Suppressor macrophage treated with lipopolysaccharide for 1 hour (primary cell): ENCODE measurements at places on chromosomes 7 and 10.
A peak's percentile ranks its signal among the peaks of the same experiment; 100 is the strongest.

DNA sequence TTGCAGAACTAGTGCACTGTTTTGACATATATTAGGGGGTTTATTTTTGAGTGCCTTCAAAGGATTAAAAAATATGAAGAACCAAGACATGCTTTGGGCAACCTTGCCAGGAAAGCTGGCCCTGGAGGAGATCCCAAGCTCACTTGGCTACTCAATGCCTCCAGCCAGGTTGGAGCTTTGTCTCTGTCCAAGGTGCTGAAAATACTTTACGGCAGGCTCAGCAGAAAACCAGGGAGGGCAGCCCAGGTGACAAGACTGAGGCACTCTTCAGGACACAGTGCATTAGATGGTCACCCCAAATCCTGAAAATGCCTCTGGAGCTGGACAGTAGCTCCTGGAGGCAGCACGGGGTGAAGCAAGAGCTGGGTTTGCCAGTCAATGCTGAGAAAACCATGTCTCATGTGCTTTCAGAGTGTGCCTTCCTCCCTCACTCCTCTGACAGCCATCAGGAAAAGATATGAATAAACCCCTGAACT is 5.8 kb upstream of the KCNH2 start:
- DNase-seq = peak; percentile 61

DNA sequence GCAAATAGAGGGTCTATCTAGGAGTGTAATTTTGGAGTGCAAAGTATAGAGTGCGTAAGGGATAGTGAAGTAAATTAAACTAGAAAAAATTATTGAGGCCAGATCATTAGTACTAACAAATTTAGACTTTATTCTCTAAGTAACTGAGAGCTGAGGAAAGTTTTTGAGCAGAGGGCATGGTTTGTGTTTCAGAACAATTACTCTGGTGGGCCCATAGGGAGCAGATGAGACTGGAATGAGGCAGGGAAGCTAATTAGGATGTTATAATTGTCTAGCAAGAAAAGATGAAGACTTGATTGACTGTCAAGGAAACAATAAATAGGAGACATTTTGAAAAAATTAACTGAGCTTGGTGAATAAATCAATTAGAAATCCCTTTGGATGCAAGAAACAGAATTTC is 37.8 kb upstream of the IMMP2L start:
- no peak for DNase-seq

DNA sequence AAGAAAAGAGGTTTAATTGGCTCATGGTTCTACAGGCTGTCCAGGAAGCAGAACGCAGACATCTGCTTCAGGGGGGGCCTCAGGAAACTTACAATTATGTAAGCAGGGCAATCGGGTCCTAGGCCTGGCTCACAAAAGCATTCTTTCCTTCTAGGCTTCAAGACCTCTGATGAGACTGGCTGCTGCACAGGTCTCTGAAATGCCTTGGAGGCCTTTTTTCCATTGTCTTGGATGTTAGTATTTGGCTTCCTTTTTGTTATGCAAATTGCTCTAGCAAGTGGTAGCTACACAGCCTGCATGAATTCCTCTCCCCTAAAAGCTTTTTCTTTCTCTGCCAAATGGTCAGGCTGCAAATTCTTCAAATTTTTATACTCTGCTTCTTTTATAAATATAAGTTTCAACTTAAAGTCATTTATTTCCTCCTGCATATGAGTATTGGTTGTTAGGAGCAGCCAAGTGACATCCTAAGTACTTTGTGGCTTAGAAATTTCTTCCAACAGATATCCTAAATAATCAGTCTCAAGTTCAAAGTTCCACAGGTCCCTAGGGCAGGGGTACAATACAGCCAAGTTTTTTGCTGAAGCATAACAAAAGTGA is 83.1 kb upstream of the SEMA3A start:
- DNase-seq = no peak

- peak; percentile 57 for DNase-seq
Observed at GRCh38 chr7:13989126-13989948, at the start of gene ETV1. ETV1 (minus strand) TSS chr7:13989666; CDS start chr7:13989052, 614 bp downstream.

DNA sequence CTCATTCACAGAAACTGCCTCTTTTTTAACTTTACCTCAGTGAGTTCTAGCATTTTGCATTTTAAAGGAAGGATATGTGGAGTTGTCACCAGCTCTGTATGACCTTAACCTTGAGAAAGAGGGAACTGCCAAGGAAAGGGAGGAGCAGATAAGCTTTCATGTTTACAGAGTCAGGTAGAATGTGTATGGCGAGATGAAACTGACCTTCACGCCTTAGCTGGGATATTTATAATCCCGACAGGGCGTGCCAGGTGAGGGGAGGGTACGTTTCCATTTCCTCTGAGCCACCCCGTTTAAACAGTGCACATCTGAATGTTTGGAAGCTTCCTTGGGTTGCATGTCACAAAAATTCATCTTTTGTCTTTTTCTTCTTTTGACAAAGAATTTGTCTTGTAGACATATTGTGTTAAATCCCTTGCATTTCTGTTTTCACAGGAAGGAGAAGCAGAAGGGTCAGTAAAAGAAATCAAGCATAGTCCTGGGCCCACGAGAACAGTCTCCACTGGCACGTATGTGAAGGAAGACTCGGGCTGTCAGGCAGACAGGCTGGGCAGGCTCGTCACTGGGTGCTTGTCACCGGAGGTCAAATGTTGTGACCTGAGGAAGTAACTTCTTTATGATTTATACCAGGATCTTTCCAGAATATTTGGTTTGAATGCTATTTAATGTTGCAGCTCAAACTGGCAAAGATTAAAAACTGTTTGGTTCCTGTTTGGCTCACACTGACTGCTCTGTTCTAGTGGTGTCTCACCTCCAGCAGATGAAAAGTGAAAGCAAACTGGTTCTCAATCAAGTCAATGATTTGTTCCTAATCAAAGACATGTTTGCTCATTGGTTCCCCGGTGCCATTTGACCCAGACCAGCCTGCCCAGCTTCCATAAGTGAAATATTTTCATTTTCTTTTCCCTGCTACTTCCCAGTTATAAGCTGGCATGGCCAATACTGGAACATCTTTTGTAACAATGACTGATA is 16.2 kb downstream of the OPTN start:
- no peak for DNase-seq

- no peak for DNase-seq
Observed at GRCh38 chr7:71145906-71146901, 14.3 kb downstream of the GALNT17 start.

DNA sequence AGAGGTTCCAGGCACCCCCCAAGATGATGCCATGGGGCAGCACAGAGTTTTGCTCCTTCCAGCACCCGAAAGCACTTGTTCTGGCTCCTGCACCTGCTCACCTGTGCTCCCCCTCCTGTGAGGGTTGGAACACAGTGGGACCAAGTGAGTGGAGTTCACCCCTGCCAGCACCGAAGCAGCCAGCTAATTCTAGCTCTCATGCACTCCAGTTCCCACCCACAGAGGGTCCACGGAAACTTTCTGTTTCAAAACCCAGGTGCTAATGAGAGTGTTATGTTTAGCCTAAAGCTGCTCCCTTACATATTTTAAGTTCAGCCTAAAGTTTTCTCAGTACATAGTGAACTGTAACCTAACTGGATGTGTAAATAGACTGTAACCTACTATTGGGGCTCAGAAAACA is 42.6 kb upstream of the SLC35G1 start:
- DNase-seq = no peak

DNA sequence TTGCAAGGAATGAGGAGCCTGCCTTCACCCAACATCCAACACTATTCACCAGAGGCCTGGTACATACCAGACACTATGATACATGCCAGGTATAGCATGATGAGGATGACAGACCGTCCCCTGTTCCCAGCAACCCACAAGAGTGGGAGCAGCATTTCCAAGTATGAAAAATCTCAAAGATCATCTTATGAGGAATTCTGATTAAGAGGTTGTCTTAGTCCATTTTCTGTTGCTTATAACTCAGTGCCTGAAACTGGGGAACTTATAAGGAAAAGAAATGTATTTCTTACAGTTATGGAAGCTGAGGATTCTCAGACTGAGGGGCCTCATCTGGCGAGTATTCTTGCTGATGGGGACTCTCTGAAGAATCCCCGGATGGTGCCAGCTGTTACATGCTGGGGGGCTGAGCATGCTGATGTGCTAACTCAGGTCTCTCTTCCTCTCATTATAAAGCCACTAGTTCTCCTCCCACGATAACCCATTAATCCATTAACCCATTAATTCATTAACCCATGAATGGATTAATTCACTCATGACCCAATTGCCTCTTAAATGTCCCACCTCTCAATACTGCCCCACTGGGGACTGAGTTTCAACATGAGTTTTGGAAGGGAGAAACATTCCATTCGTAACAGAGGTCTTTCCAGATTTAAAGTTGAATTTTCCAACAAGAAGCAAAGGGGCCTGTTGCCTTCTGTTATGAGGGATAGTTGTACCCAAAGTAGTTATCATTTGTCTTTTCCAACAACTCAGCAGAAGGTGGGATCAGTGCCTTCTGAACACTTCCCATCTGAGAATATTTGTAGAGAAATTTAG is 173.9 kb downstream of the HERPUD2 start:
- DNase-seq = no peak

- peak; percentile 68 for DNase-seq
Observed at GRCh38 chr7:27424749-27425148, 182.1 kb downstream of the EVX1 start.

- DNase-seq = peak; percentile 39
Observed at GRCh38 chr7:99459087-99459486, 6.9 kb downstream of the ATP5MF start.

GRCh38 chr7:131724776-131725345 is 168.4 kb upstream of the PODXL start:
- no peak for DNase-seq

GRCh38 chr7:55058314-55058713 is 39.5 kb downstream of the EGFR start:
- DNase-seq = no peak

DNA sequence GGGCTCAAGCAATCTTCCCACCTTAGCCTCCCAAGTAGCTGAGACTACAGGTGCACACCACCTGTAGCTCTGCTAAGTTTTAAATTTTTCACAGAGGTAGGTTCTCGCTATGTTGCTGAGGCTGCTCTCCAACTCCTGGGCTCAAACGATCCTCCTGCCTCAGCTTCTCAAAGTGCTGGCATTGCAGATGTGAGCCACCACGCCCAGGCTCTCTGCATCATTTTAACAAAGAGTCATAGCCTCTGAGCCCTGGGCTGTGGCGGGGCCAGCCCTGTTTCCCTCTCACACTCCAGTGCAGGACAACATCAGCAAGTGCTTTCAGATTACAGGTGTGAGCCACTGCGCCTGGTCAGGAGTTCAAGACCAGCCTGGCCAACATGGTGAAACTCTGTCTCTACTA is 102.5 kb downstream of the COL26A1 start:
- DNase-seq = no peak

- no peak for DNase-seq
Observed at GRCh38 chr7:42168512-42168911, 68.5 kb downstream of the GLI3 start.

GRCh38 chr7:98613601-98614425 is 3.3 kb upstream of the NPTX2 start:
- no peak for DNase-seq

- no peak for DNase-seq
Observed at GRCh38 chr10:14022052-14022451, 308.7 kb downstream of the FRMD4A start.

DNA sequence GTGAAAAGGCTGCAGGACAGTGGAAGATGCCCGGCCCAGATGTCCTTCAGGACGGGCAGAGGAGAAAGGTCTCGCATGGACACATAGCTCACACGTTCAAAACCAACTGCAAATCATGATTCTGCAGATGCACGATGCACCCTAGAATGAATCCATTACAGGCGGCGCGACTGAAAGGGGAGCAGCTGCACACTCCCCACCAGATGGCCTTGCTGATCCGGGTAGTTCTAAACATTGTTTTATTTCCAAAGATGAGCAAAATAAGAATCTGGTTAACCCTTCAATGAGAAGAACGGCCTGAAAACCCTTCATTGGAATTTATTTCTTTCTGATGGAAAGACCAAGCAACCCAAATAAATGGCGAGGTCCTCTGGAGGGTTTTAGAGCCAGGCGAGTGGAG is 33.8 kb downstream of the CHST15 start:
- no peak for DNase-seq

DNA sequence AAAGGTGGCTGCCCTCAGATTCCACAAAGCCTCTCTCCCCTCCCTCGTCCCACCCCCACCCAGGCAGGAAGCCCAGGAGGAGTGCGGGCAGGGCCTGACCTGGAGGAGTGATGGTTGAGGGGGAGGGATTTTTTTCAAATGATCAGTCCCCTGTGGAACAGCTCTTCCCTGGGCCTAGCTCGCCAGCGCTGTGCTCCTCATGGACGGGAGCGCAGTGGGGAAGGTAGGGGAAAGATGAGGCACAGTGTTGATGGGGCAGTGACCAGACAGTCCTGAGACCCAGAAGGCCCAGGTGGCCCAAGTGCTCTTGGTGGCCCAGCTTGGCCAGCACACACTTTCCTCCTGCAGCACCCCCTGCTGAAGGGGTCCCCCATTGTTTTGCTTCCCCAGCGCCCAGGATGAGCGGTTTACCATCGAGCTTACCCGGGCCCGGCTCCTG is 8.5 kb downstream of the SAP25 start:
- no peak for DNase-seq

DNA sequence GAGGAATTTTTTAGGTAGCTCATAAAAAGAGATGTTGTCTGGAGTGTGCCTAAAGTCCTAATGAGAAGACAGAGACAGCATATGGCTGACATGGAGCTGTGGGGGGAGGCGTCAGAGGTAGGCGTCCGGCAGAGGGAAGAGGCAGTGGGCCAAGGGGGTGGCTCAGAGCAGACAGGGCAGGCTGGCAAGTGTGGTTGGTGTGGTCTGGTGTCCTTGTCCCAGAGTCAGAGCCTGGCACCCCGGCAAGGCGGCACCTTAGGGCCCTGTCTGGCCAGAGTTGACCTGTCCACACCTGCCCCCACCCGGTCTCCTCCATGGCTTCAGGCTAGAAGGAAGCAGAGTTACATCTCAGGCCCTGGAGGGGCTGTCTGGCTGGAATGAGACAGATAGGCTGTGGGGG is 220.3 kb upstream of the ZNF32 start:
- no peak for DNase-seq

- no peak for DNase-seq
Observed at GRCh38 chr10:112052166-112052565, 131.4 kb downstream of the GPAM start.

DNA sequence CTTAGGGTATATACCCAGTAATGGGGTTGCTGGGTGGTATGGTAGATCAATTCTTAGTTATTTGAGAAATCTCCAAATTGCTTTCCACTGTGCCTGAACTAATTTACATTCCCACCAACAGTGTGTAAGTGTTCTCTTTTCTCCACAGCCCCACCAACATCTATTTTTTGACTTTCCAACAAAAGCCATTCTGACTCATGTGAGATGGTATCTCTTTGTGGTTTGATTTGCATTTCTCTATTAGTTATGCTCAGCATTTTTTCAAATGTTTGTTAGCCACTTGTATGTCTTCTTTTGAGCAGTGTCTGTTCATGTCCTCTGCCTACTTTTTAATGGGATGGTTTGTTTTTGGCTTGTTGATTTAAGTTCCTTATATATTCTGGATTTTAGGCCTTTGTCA is 66.4 kb downstream of the MGAM2 start:
- peak; percentile 32 for DNase-seq

- no peak for DNase-seq
Observed at GRCh38 chr7:39541511-39541910, 24.7 kb upstream of the YAE1 start.

DNA sequence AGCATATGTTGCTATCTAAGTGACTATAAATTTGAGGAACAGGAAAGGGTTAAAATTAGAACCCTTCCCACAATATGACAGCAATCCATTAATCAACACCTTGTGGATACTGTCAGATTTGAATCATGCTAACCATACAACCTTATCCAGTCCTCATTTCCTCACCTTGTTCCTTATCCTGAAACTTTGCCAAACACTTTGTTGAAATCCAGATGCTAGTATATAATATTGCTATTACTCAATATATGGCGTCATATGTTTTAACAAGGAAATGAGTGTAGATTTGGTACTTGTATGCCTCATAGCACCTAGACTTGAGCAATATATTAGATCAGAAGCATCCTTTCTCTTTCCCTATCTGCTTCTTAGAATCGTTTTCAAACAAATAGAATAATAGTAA is 66.3 kb upstream of the SLC25A13 start:
- DNase-seq = no peak
